ENCODE measurements at places on chromosomes 3 and 15. TPM values are rescaled to one million over a fixed set of nuclear protein-coding genes. Genes with fewer than 3 reads are reported as not detected.

DYNLT2B gene
- total RNA-seq: 3.6 TPM

ZNF148 gene
- 61.1 TPM for total RNA-seq

HRH1 gene
- not detected for total RNA-seq

IL5RA gene
- 0.34 TPM for total RNA-seq

SLCO2A1 gene
- total RNA-seq: not detected

GADL1 gene
- total RNA-seq: not detected

SLC2A2 gene
- total RNA-seq: not detected

SLC9C1 gene
- total RNA-seq: not detected

STAB1 gene
- total RNA-seq: 1.8 TPM

CNTN3 gene
- total RNA-seq: not detected

DNA sequence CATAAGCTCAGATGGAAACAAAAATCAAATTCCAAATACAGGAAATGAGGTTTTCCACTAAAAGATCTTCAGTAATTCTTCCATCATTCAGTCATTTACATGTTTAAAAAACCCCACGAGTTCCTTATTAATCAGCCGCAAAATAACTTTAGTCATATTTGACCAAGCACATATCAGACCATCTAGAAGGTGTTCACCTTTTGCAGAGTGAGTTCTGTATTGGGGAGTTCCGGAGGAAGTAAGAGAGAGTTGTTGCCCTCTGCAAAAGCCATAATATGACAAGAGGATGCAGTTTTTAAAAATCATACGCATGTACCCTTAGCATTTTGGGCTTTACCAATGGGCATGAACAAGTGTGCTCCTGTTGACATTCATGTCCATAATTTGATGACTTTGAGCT, 61.6 kb downstream of the CCR1 start:
- no peaks in the 10 kb centered on the region for H3K36me3 ChIP-seq
- H3K27ac ChIP-seq: no peak overlapping the region
- H3K4me3 ChIP-seq: no peak overlapping the region

- H3K27ac ChIP-seq: no peak overlapping the region
- H3K27me3 ChIP-seq: no peaks in the 10 kb centered on the region
- H3K4me3 ChIP-seq: no peak overlapping the region
- no peaks in the 10 kb centered on the region for H3K36me3 ChIP-seq
- no peaks in the 10 kb centered on the region for H3K4me1 ChIP-seq
Measured at GRCh38 chr3:64266065-64266931, 41.0 kb upstream of the PRICKLE2 start.

DNA sequence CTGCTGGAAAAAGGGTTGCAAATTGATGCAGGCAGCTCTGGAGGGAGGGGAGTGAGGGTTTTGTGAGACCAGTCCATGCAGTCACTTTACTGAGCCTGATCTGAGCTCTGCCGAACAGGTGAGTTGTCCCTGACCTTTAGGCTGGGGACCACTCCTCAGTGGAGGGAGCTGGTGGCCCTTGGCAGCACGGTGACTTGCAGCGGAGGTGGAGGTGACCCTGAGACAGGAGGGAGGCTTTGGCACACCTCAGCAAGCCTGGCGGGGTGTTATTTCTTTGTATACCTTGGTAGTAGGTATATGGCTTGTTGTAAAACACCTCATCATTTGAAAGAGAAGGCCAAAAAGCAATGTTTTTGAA, 43.5 kb downstream of the FGD5 start:
- H3K4me1 ChIP-seq: no peaks in the 10 kb centered on the region
- no peaks in the 10 kb centered on the region for H3K27me3 ChIP-seq
- no peaks in the 10 kb centered on the region for H3K36me3 ChIP-seq
- no peak for DNase-seq
- no peak overlapping the region for H3K27ac ChIP-seq

DNA sequence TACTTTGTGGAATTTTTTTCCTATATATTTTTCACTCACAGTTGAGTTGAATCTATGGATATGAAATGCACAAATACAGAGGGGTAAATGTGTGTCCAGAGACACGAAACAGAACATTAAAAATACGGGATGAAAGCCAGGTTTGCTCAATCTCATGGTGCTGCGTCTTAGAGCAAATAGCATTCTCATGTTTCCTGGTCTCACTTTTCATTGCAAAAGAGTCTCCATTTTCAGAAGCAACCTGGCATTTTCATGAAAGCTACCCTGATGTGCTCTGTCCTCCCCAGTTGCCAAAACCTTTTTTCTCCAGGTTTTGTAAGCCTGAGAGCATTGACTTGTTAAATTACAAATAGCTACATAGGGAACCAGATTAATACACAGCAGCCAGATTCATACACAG, 49.5 kb upstream of the MBNL1 start:
- peaks cover 4% of the 10 kb centered on the region for H3K4me1 ChIP-seq
- no peak for DNase-seq
- H3K4me3 ChIP-seq: no peak overlapping the region
- no peaks in the 10 kb centered on the region for H3K36me3 ChIP-seq

GRCh38 chr3:190217081-190217480, 96.4 kb upstream of the P3H2 start:
- no peak overlapping the region for H3K27ac ChIP-seq
- no peaks in the 10 kb centered on the region for H3K36me3 ChIP-seq
- H3K27me3 ChIP-seq: no peaks in the 10 kb centered on the region

DNA sequence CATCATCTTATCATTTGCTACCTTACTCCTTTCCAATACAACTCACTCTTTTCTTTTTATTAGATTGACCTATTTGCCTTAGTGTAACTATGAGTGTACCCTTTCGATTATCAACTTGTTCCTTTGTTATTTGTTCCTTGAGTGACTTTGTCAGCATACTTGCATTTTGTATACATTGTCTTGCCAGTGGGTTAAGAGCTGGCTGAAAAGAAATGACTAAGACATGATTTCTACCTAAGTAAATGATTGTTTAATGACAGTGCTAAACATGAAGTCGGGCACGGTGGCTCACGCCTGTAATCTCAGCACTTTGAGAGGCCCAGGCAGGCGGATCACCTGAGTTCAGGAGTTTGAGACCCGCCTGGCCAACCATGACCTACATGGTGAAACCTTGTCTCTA, 1042.3 kb downstream of the TBL1XR1 start:
- no peaks in the 10 kb centered on the region for H3K27me3 ChIP-seq
- no peak for DNase-seq
- no peaks in the 10 kb centered on the region for H3K36me3 ChIP-seq
- H3K4me3 ChIP-seq: no peak overlapping the region
- H3K27ac ChIP-seq: no peak overlapping the region

DNA sequence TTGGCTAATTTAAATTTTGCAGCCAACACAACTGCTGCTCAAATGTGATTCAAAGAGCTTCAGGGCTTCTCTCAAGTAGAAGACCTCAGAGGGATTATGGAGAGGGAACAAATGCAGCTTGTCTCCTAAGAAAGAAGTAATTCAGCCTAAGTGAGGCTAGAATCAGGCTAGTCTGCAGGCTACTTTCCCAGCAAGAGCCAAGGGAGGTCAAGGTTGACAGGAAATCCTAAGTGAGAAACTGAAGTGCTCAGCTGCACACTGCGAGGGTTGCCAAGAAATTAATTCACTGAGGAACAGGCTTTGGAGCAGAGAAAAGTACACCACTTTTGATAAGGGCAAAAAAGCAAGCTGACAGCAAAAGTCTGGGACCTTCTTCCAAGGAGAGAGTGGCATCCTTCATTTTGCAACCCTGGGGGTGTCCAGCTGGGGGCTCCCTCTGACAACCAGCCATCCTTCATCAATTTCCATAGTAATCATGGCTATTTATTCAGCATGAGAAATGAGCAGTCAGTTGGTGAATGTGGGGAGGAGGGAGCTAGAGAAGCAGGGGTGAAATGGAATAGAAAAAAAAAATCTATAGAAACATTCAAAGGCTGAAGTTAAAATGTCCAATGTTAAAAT, 646.4 kb upstream of the ADAMTS9 start:
- H3K27ac ChIP-seq: no peak overlapping the region
- DNase-seq: no peak
- no peaks in the 10 kb centered on the region for H3K36me3 ChIP-seq
- H3K4me1 ChIP-seq: no peaks in the 10 kb centered on the region

- no peaks in the 10 kb centered on the region for H3K4me1 ChIP-seq
- DNase-seq: no peak
- no peaks in the 10 kb centered on the region for H3K27me3 ChIP-seq
- no peaks in the 10 kb centered on the region for H3K36me3 ChIP-seq
- no peak overlapping the region for H3K4me3 ChIP-seq
Measured at GRCh38 chr3:106425026-106425425, 556.2 kb upstream of the CBLB start.

DNA sequence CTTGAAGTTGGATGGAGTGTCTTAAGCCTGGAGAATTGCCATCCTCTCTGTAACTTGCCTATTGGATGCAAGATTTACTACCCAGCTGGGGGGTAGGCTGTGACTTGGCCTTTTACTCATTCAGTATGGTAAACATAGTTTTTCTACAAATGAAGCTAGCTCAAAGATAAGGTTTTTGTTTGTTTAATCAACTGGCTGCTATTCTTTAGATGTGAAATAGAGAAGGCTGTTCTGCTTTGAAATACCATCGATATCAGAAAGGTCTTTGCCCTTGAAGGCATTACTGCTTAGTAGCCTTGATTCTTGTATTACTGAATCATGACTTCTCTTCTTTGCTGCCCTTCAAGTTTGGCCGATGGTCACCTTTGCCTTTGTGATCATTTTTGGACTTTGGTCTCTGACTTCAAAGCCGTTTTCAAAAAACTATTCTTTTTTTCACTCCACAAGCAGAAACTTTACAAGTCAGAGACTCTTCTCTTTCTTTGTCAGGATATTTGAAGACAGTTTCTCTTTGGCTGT, 83.1 kb downstream of the GAP43 start:
- no peak for DNase-seq
- no peak overlapping the region for H3K4me3 ChIP-seq
- no peaks in the 10 kb centered on the region for H3K4me1 ChIP-seq
- no peaks in the 10 kb centered on the region for H3K36me3 ChIP-seq

GRCh38 chr3:187434524-187434923, 66.3 kb downstream of the RTP4 start:
- DNase-seq: no peak
- no peak overlapping the region for H3K4me3 ChIP-seq
- no peaks in the 10 kb centered on the region for H3K27me3 ChIP-seq
- no peak overlapping the region for H3K27ac ChIP-seq
- no peaks in the 10 kb centered on the region for H3K4me1 ChIP-seq

GRCh38 chr3:30350901-30351300, 255.5 kb upstream of the TGFBR2 start:
- no peak for DNase-seq
- H3K4me1 ChIP-seq: peaks cover 20% of the 10 kb centered on the region
- H3K4me3 ChIP-seq: no peak overlapping the region

- H3K27ac ChIP-seq: no peak overlapping the region
- H3K4me1 ChIP-seq: peaks cover 16% of the 10 kb centered on the region
- H3K36me3 ChIP-seq: no peaks in the 10 kb centered on the region
- peak; percentile 40 for DNase-seq
- no peaks in the 10 kb centered on the region for H3K27me3 ChIP-seq
- H3K4me3 ChIP-seq: no peak overlapping the region
Measured at GRCh38 chr15:80991421-80991820, 1.8 kb upstream of the MESD start.

GRCh38 chr3:25904206-25904605, 114.3 kb downstream of the OXSM start:
- peak; percentile 12 for DNase-seq
- H3K27me3 ChIP-seq: peaks cover 2% of the 10 kb centered on the region
- no peak overlapping the region for H3K27ac ChIP-seq
- H3K4me1 ChIP-seq: no peaks in the 10 kb centered on the region

All from natural killer cell (primary cell).